Fibroblast of gingiva (primary cell): ENCODE measurements at places on chromosomes 7 and 10.

GRCh38 chr7:67890316-67890715, 893.7 kb downstream of the TYW1 start:
- no peak for DNase-seq

- no peak for DNase-seq
Observed at GRCh38 chr10:24744946-24745345, 21.3 kb upstream of the ARHGAP21 start.

- no peak for DNase-seq
Observed at GRCh38 chr10:34736976-34737771, 77.9 kb downstream of the PARD3 start.

- DNase-seq, result no peak
Observed at GRCh38 chr10:89164080-89164479, 43.0 kb downstream of the CH25H start.
